ENCODE measurements at places on chromosomes 11 and 22. TPM values are rescaled to one million over a fixed set of nuclear protein-coding genes. Genes with fewer than 3 reads are reported as not detected.

Gene SCN4B
- not detected for total RNA-seq

Gene LMO1
- total RNA-seq, result not detected

Gene OR5A1
- total RNA-seq, result not detected

Gene SOX6
- total RNA-seq, result 5.0 TPM

Gene HMBS
- 22.4 TPM for total RNA-seq

Gene GAL
- 0.49 TPM for total RNA-seq

Gene CABP4
- not detected for total RNA-seq

Gene LPXN
- total RNA-seq, result 0.72 TPM

Gene ELMOD1
- not detected for total RNA-seq

Gene SSTR3
- total RNA-seq, result not detected

Gene CHST1
- total RNA-seq, result 12.3 TPM

Gene HIKESHI
- 55.9 TPM for total RNA-seq

Gene MISFA
- not detected for total RNA-seq

Gene LAYN
- 9.6 TPM for total RNA-seq

Gene SF3A1
- 16.1 TPM for total RNA-seq

Gene WNT11
- total RNA-seq, result not detected

Gene SPI1
- total RNA-seq, result not detected

Gene PACS1
- total RNA-seq, result 40.3 TPM

Gene OR4D11
- not detected for total RNA-seq

Gene SYCE3
- not detected for total RNA-seq

Gene H19
- total RNA-seq, result 5,783 TPM

Gene OR5P2
- total RNA-seq, result not detected

Gene CEP126
- 1.6 TPM for total RNA-seq

Gene PRODH
- not detected for total RNA-seq

Gene IRAG1
- total RNA-seq, result 3.1 TPM

Gene PAMR1
- total RNA-seq, result 206 TPM

Gene SLC25A18
- total RNA-seq, result 0.16 TPM

Gene OVCH2
- not detected for total RNA-seq

Gene NFAM1
- total RNA-seq, result not detected

Gene ARAP1
- 57.7 TPM for total RNA-seq

Gene NTM
- total RNA-seq, result 1.9 TPM

Gene KLHL35
- 15.3 TPM for total RNA-seq

Gene KRTAP5-9
- total RNA-seq, result not detected

Gene ARHGAP42
- 5.5 TPM for total RNA-seq

Gene P2RX3
- total RNA-seq, result not detected

Gene VSIG10L2
- not detected for total RNA-seq

Gene OR51F2
- total RNA-seq, result not detected

Gene OR5T3
- total RNA-seq, result not detected

Gene IGSF9B
- total RNA-seq, result not detected

Gene KRTAP5-1
- not detected for total RNA-seq

Gene IL18
- not detected for total RNA-seq

Gene OR10D3
- not detected for total RNA-seq

Gene MS4A2
- not detected for total RNA-seq

Gene FAM118B
- 11.7 TPM for total RNA-seq

All from cardiac atrium fibroblast (primary cell).